ENCODE measurements at places on chromosomes 1 and 21.

DNA sequence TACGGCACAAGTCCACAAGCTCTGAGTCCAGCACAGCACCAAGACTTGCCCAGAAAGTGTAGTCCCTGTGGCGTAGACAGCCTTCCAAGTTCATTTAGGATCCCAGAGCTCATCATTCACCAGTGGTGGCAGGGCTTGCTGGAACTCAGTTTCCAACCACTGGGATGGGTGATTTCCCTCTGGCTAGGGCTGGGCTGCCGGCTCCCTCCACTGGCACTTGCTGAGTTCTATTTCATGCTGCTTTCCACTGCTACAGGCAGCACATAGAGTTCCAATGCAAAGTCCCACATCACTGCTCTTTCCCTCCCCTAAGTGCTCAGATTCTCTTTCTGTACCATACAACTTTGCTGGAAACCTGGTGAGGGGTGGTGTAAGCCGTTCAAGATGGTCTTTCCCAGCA, 510.3 kb upstream of the TMPRSS15 start:
- no peak for DNase-seq

- no peak for DNase-seq
Observed at GRCh38 chr1:6448749-6449631, 17.0 kb downstream of the TNFRSF25 start.

DNA sequence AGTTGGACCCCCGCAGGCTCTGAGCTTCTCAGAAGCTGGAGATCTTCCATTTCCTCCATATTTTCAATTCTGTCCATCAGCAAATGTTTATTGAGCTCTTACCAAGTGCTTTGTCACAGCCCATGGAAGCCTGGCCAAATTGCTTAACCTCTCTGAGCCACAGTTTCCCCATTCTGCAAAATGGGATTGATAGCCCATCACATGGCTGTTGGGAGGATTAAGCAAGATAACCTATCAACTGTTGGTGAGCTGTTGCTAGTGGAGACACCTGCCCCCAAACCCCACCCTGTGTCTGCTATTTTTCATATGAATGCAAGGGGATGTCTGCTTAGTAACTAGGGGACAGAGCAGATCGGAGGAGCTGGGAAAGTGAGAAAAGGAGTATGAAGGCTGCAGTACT, 38.3 kb downstream of the CD34 start:
- no peak for DNase-seq

GRCh38 chr1:176517484-176517883, 54.5 kb downstream of the PAPPA2 start:
- DNase-seq, result peak; percentile 49

DNA sequence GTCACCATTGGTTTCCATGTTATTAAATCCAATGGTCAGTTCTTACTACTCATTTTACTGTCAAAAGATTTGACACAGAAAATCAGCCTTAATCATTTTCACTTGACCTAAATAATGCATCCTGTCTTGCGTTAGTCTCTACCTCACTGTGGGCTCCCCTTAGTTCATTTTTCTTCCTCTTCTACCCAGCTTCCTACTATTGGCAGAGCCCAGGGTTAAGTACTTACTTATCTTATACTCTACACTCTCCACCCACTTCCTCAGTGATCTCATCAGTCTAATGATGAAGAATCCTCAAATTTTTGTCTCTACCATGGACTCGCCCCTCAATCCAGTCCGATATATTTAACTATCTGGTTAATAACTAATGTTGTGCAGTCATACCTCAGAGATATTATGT, 735.9 kb downstream of the KCNT2 start:
- DNase-seq, result no peak

GRCh38 chr1:22153660-22154437, 11.0 kb upstream of the WNT4 start:
- DNase-seq, result no peak

DNA sequence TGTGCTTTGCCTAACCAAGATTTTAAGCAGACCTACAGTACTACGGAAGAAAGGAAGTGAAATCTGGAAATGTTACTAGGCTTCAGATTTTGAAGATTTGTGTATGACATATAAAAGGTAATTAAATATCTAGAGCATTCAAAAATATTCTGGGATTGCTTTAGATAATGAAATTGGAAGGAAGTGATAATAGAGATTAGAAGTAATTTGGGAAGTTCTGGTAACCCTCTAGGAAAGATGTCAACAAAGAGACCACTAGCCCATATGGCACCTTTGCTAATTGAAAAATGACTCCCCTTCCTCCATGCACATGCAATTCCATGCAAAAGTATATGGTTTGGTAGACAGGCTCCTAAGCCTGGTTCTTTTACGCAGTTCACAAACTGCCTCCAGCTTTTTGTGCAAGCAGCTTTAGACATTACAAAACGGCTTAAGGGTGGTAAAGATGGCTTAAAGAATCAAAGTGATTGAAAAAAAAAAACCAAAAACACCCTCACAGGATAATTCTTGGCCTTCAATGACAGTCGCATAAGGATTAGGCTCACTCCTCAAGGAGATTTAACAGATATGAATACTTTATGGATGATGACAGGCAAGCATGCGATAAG, 81.8 kb downstream of the LRRC7 start:
- DNase-seq, result no peak

DNA sequence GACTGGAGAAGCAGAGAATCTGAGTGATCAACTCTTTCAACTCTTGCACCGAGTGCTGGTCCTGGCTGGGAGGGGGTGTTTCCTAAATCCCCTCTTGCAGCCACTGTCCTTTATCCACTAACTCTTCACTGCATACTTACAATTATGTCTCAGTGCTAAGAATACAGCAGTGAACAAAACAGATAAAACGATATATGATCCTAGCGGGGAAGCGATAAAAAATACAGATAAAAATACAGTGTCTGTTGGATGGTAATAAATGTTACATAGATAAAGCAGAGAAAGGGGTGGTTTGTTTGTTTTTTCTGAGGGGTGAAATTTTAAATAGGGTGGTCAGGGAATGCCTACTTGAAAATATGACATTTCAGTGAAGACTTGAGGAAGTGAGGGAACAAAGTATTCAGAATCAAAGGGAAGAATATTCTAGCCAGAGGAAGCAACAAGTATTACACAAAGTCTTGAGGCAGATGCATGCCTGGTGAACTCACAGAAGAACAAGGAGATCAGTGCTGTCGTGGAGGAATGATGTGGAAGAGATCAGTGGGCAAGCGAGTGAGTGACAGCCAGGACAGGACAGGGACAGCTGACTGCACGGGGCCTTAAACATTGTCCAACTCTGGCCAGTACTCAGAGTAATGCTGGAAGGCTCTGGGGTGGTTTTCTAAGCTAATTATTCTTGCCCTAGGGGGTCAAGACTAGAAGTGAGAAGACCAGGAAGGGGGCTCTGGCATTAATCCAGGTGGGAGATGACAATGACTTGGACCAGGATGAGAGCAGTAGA, 110.0 kb downstream of the APP start:
- DNase-seq, result no peak

- no peak for DNase-seq
Observed at GRCh38 chr1:150415800-150416199, 51.9 kb downstream of the RPRD2 start.

DNA sequence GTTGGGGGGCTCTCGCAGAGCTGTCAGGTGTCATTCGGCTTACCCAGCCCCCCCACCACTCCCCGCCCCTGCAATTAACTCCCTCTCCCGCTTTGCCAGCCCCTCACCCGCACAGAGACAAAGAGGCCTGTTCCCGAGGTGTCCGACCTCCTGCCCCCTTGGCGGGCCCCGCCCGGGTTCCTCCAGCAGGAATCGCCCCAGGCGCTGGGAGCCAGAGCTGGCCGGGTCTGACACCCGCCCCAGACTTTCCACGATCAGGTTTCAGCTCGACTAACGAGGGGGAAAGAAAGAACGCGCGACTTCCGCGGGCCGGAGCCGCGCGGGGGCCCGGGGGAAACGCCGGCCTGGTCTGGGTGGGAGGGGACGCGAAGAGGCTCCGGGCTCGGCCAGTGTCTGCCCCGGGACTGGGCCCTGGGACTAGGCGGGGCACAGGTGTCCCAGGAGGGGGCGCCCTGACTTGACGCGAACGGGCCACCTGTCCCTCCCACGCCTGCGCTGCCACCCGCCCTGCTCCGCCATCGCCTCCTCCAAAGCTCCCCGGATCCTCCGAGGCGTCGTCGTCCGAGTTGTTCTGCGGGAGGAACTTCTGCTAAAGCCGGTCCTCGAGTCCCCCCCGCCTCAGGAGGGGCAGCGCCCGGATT, 36.4 kb upstream of the HHAT start:
- DNase-seq, result no peak

DNA sequence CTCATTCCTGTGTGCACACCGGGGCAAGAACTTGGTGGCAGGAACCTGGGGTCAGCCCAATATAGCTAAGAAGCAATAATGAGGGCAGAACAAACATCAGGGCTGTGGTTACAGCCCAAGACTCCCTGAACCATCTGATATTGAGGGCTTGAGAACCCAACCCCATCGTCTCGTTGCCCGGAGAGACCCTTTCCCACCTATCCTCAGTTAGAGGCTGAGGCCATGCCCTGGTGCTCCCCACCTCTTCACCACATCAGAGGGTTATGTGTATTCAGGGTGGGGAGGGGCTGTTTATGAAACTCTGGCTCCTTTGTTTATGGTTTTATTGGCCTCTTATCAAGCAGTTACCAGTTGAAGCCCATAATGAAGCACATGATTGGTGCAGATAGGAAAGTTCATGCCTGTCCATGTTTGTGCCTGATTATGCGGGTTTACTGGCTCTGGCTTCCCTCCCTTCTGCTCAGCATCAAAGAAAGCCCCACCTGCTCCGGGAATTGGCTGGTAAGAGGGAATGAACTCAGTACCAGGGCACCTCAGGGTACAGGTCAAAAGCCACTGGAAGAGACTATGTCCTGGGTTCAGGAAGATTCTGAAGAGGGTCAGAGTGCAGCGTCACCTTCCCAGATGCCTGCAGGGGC, 14.5 kb downstream of the NUAK2 start:
- no peak for DNase-seq

DNA sequence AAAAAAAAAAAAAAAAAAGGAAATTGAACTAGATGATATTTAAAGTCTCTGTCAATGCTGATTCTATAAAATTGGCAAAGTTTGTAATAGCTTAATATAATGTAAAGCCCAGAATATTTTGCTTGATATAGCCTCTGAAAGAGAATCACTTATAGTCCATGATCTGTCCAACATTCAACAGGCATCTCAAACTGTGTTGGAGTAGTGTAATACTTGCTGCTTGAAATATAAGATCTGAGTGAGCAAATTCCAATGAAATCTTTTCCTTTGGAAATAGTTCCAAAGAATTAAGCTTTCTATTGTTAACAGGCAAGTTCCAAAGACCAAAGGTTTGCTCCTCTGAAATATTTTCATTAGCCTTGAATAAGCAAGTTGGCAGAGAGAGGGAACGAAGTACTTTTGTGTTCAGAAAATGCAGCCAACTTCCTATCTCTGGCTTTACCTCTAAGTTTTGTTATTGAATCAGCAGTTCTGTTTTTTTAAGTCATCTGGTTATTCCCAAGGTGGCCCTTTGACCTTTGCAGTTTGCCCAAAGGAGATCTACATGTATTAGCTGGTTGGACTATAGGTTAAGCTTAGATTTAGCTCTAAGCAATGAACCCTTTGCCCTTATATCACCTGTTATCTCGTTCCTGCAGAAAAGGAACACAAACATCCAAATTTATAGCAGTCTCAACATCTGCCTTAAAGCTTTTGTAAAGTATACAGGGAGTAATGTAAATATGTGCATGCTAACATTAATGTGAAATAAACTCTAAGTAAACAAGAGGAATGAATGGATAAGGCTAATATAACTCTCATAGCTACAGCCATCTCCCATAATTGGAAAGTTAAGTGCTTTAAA, 24.4 kb upstream of the CEP350 start:
- no peak for DNase-seq

DNA sequence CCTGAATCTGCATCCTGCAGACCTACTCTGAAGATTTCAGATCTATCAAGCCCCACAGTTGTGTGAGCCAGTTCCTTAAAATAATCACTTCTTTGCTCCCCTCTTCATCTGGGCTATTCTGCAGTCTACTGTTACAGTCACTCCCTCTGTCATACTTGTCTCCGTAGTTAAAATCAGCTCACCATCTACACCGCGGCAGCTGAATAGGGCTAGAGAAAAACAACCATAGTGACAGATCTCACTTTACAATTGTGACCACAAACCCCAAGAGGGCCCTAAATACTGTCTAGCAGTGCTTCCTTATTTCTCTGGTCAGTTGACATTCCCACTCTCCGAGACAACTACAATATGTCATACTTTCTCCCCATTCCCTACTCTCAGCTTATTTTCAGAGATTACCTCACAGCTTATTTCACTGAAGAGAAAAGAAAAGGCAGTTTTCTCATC, 12.9 kb downstream of the DESI2 start:
- DNase-seq, result no peak

DNA sequence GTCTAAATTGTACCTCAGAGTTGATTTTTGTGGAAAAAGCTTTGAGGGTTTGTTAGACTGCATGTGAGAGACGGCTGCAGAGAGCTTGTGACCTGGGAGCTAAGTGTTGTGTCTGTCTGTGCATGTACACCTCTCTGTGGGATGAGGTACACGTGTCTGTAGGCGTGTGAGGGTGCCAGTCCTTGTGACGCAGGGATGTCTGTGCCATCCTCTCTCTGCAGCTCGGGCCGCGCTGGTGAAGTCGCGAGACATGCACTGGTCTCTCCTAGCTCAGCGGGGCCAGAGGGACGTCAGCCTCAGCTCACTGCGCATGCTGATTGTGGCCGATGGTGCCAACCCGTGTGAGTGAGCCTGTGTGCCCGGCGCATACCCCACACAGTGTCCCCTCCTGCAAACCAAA, 66.6 kb downstream of the S100B start:
- DNase-seq, result no peak

GRCh38 chr1:180757657-180758056, 125.8 kb downstream of the XPR1 start:
- no peak for DNase-seq

DNA sequence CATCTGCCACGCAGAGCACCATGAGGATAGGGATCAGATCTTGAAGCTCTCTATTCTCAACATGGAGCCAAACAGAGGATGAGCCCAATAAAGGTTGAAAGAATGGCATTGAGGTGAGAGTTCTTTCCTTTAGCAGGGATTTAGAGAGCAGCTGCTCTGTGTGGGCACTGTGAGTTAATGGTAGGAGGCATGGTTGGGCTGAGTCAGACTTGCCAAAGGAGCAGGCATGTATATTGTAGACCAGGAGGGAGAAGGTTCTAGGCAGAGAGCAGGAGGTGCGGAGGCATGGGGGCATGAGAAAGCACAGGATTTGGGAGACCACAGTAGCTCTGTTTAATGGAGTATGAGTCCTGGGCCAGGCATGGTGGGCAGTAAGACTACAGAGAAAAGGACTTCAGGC, 32.0 kb downstream of the TMEM53 start:
- no peak for DNase-seq

DNA sequence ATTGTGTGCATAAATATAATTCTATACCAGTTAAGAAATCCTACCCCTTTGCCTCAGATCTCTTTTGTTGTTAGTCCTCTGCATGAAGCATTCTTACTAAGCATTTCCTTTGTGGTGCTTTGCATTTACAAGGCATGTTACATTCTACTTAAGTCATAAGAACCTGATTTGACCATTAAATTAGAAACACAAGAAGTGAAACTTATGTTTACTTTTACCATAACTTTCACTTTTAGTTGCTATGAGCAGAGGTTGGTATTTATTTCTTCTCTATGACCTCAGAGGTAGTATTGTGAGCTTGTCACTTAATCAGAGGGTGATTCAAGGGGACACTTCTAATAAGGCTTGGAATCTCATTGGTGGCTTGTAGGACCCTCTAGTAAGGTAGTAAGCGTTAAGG, 9.0 kb downstream of the FAM20B start:
- DNase-seq, result no peak

Measured in epithelial cell of prostate (primary cell).